ENCODE measurements at places on chromosomes 16 and 17.
A peak's percentile ranks its signal among the peaks of the same experiment; 100 is the strongest.

DNA sequence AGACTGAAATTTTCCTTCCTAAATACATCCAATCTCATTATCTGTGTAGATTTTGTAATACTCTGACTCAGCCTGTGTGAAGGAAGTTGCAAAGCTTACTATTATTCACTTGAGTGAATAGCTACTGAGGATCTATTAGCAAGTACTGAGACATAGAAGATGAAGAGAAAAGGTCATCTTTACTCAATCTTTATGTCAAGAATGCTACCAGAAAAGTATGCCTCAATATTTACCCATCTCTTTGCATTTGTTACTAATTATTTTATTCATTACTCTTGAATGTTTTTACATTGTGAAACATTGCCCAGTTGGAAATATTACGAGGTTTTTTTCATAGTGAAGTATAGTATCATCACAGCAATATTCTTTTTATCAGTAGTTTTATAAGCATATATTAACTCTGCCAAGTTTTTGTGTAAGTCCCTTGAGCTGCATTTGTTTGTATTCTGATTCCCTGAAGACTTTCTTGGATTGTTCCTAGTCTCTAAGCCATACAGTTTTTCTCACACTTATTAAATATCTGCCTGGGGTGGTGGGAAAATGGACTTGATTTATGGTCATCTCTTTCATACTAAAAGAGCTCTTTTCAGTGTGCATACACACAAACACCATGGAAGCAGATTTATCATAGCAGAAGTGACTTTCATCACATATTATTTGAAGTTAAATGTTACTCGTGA lies 110.4 kb downstream of the MRTFB start:
- DNase-seq: no peak

DNA sequence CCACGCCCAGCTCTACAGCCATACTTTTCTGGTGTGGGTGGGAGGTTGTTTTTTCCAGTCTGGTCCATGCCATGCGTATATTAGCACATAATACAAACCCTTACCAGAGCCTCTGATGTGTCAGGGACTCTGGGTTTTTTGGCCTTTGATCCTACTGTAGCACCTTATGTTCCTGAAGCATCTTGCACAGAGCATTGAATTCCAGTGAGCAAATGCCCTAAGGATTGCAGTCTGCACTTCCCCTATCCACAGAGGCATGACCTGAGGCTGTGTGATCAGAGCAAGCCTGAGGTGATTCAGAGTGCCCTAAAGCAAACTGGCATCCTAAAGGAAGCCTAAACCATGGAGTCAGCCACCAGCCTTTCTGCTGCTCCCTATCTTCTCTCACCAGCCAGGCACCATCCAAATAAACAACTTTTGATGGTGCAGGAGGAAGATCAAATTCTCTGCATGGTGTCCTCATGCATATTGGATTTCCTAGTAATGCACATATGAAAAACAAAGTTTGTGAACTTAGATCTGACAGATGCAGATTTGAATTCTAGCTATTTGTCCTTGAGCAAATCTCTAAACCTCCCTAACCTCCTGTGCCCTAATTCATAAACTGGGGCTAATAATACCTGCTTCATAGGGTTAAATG lies 41.2 kb upstream of the HAS3 start:
- DNase-seq: no peak

GRCh38 chr16:86755571-86756006 lies 177.2 kb downstream of the FOXL1 start:
- DNase-seq: no peak

GRCh38 chr16:58026705-58027160 lies 1.2 kb downstream of the MMP15 start:
- DNase-seq: no peak

GRCh38 chr17:59620064-59620359 lies 317 bp downstream of the CLTC start:
- no peak for DNase-seq

GRCh38 chr17:82647593-82648164 lies 565 bp downstream of the WDR45B start:
- no peak for DNase-seq

DNA sequence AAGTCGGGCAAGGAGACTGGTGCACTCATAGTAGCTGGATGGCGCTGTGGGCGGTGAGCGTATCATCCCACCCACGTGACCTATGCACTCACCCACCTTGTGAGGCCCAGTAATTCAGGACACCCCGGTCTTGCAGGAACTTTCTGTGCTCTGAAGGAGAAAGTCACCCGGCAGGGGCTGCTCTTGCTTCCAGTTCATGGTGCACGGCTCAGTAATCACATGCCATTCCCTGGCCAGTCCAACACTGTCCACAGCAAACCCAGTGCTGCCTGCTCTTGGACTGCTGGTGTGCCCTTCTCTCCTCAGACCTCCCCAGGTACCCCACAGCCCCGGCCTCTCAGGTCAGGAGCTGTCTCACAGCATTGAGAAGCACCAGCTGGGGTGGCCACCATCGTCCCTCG lies 16.4 kb upstream of the RHBDF2 start:
- no peak for DNase-seq

DNA sequence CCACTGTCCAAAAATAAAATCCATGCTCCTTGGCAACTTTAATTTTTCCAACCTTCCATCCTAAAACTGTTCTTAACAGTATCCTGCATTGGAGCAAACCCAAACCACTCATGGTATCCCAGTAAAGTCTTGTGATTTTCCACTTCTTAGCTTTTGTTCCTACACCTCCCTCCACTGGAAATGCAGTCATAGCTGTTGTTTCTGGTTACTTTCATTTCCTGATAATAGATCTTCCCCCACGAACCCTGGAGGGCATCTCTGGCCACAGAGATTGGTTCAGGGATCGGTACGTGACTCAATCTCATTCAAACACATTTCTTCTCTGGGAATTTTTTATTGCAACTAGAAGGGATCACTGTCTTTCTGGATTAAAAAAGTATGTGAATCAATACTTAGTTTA lies 276.0 kb downstream of the GRIN2A start:
- no peak for DNase-seq

GRCh38 chr17:40095944-40096791 lies 4.2 kb downstream of the NR1D1 start:
- DNase-seq: no peak

DNA sequence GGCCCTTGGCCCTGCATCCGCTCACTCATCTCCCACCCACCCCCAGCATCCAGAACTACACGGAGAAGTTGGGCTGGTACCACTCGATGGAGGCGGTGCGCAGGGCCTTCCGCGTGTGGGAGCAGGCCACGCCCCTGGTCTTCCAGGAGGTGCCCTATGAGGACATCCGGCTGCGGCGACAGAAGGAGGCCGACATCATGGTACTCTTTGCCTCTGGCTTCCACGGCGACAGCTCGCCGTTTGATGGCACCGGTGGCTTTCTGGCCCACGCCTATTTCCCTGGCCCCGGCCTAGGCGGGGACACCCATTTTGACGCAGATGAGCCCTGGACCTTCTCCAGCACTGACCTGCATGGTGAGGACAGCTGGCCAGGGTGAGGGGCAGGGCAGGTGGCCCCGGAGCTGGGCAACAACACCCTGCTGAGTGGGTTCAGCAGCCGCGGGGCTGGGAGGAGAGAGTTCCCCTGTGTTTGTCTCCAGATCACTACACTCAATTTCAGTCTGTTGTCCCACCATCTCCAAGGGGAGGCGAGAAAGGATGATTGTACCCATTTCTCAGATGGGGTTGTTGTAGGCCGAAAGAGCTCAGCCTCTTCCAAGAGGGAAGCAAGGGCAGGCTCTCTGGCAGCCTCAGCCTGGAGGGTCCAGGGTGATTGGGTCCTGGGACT lies 14.4 kb downstream of the MMP15 start:
- DNase-seq: no peak

GRCh38 chr17:65370669-65371131 lies 190.7 kb downstream of the AXIN2 start:
- DNase-seq: no peak

GRCh38 chr17:82913304-82914043 lies 73.7 kb upstream of the ZNF750 start:
- no peak for DNase-seq

GRCh38 chr17:81311946-81312345 lies 16.8 kb upstream of the SLC38A10 start:
- DNase-seq: no peak

DNA sequence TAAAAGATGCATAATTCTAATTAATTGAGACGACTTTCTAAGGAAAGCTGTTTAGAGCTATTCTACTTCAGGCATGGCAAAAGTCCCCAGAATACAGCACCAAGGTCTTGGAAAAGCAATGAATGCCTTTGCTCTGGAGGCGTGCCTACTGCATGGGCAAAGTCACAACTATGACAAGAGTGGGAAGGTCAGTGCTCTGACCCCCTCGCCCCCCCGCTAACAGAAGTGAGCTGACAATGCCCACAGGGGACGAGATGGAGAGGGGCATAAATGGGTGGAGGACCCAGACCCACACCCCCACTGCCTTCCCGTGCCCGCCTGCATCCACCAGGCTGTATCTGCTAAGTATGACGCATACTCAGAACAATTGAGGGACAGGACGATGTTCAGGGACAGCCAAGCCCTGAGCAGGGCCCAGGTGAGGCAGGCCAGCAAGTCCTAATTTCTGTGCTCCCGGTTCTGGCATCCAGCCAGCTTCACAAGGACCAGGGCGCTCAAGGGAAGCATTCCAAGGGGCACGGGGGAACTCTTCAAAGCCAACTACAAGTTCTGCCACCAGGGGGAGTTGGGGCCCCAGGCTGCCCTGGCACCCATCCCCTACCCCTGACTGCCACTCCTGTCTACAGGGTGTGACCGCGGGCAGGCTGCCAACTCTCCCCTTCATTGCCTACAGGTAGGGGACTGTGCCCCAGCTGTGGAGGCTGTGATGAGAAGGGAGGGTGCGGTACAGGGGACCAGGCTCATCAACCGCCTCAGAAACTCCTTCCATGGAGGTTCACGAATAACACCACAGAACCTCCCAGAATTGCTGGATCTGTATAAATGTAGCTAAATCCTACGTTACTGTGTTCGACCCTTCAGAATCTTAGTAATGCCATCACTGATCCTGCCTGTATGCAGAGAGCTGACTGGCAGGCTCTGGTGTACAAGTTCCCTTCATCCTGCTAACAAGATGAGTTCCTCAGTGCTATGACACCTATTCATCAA lies 20.8 kb downstream of the NPRL3 start:
- DNase-seq: peak; percentile 24

- no peak for DNase-seq
Observed at GRCh38 chr16:4847774-4848587, 700 bp downstream of the UBN1 start.
